Activated T-cell treated with anti-CD3 and anti-CD28 coated beads, Interleukin-2, amount 50 U/mL, for 1 hour (primary cell): ENCODE measurements at places on chromosomes 3 and 15.

- no peak for DNase-seq
Measured at GRCh38 chr3:187207624-187208023, 10.3 kb downstream of the RTP1 start.

- no peak for DNase-seq
Measured at GRCh38 chr15:88802991-88803240, 320 bp upstream of the ACAN start.

DNA sequence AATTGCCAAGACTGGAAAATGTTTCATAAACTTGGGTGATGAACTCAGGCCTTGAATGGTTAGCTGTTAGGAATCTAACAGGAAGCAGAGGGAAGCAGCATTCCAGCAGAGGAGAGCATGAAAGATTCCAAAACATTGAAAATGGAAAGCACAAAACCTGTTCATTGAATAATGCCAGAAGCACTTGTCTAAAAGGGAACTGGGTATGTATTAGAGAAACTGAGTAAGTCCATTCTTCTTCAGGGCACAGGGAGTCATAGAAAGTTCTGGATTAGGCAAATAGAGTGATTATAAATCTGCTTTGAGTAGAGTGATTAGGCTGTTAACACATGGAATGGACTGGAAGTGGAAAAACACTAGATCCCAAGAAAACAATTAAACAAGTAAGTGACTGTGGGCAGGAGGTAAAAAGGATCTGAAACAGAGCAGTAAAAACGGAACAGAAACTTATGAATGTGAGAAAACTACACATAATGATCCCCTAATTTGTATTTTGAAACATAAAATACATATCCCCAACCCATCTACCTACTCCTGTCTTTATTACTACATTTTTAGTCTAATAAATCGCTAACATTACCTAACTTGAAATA is 343.4 kb downstream of the TBC1D5 start:
- DNase-seq: no peak

DNA sequence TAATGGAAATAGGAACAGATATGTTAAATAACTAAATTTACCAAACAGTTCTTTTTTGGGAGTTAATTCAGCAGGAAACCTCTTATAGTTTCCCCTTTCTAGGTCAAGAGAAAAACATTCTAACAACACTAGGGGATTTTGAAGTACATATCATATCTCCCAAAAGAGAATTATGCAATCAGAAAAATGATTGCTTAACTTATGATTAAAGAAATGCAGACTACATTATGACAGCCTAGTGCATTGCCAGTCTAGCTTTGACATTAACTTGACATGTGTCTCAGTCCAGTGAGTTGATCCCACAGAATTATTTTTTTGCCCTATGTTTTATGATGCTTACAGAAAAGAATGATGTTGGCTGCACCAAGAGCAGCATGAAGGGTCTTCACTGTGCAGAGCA is 31.7 kb upstream of the NPHP3 start:
- DNase-seq: no peak

- DNase-seq: no peak
Measured at GRCh38 chr3:133926736-133927539, 31.3 kb upstream of the RAB6B start.

- DNase-seq: no peak
Measured at GRCh38 chr3:23161896-23162570, 41.1 kb upstream of the UBE2E2 start.

DNA sequence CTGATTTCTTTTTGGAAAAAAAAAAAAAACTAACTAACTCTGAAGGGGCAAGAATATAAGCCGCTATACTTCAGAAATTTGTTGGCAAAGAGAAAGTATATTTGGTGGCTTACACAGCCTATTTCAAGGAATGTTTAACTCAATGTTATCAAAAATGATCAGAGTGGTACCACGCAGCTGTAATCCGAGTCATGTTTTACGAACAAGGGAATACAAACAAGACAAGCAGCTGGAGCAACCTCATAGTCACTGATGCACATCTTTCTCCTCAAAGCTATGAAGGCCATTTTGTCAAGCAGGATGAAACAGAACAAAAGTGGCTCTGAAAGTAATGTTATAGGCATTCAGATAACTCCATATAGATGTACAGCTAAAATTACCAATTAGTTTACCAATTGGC is 81.2 kb downstream of the SCAPER start:
- no peak for DNase-seq

DNA sequence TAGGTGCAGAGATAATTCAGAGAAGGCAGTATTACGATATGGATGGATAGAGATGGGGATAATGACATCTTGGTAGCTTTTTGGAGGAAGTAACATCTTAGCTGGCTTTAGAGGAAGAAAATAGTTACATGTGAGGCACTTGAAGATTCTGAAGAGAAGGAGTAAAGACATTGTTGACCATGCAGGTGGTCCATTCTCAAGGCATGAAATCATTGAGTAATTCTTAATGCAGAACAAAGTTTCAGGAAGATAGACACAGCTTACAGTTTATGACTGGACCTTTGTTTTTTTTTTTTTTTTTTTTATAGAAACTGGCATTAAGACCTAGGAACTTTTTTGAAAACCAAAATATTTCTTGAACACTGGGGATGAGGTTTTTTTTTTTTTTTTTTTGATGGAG is 28.2 kb downstream of the MBNL1 start:
- DNase-seq: no peak

DNA sequence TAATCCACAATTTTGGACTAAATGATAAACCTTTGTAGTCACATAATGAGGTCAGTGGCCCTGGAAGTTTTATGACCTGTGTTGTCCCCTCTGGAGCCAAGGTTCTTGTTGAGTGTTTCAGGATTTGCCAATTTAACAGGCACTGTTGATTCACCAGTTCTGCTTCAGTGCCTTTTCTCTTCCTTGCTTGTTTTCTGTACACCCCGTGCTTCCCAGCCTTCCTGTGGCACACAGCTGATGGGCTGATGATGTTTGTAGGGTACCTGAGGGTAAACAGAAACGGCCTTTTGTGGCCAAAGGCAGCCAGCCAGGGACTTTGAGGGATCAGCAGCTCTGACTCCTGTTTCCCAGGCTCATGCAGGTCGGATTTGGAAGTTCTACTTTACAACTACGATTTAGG is 13.3 kb downstream of the GYG1 start:
- DNase-seq: no peak

DNA sequence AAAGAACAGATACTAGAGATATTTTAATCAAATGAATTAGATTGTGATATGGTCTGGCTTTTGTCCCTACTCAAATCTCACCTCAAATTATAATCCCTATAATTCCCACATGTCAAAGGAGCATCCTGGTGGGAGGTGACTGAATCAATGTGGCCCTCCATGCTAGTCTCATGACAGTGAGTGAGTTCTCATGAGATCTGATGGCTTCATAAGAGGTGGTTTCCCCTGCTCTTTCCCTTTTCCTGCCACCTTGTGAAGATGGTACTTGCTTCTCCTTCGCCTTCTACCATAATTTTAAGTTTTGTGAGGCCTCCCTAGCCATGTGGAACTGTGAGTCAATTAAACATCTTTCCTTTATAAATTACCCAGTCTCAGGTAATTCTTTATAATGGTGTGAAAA is 82.8 kb downstream of the FAIM start:
- DNase-seq: no peak

DNA sequence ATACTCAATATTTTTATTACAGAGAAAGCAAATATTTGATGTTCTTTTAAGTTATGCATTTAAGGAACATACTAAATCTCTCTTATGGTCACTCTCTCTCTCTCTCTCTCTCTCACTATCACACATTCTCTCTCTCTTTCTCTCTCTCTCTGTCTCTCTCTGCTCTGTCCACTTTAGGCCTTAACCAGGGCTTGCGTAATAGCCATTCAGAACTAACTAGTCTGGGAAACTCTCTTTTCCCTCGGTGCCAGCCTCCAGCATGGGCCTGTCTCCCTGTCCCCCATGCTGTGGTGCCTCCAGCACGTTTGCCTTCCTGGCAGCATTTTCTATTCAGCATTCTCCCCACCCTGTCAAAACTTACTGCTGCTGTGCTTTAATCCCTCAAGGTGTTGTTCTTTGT is 389.7 kb downstream of the ROBO1 start:
- DNase-seq: no peak
